ENCODE measurements at places on chromosomes 6 and 20.

- DNase-seq = no peak
Measured at GRCh38 chr6:47672816-47673215, 25.6 kb upstream of the ADGRF4 start.

DNA sequence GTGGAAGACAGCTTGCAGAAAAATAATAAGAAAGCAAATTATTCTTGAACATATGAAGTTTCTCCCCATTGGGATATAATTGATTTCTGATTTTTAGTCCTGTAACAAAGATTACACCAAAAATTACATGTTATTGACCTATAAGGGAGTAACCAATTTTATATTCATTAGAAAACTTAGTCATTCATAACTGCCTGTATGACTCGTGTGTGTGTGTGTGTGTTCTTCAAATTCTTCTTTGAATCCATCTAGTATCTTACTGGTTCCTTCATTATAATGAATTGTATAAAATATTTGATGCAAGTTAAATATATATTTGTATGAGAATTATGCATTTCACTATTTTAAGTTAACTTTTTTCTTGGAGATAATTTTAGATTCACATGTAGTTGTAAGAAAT, 310.4 kb downstream of the HAO1 start:
- DNase-seq = no peak

DNA sequence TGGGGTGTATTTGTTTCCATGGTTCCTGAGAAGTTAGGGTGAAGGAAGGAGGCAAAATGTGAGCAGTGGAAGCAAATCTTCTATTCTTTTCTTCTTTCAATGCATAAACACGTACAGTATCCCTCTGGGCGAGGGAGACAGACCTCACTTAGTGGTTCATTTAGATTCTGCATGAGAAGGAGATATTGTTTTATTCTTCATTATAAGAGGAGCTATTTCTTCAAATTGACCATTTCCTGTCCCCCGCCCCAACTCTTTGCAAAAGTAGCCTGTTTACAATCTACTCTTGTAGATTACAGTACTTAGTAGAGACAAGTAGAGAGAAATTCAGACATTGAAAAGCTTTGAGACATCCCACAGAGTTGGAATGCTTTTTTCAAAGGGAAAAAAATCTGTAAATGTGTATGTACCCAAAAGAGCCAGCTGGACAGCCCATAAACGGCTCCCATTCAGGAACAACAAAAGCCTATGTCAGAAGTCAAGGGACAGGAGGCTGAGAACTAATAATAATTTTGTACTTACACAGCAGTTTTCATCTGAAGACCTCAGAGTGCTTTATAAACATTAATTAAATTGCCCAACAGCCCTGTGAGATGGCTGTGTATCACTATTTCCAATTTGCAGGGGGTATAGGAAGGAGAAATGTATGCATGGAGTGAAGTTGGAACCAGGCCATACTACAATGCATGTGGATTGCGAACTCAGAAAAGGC, 23.9 kb downstream of the CD83 start:
- no peak for DNase-seq

DNA sequence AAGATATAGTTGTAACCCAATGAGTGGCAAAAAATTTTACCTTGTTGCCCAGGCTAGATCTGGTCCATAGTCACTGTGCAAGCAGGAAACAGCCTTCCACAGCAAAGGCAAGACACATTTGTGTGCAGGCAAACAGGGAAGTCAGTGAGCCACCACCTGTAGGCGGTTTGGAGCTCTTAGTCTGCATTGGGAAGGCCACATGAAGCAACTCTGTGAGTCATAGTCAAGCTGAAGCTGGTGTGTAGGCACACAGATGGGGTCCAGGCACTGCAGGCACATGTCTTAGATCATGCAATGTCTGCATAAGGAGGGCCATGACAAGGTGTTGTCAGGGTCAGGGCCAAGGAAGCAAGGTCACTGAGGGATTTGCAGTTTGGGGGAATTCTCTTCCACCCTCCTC, 543.2 kb upstream of the EPHA7 start:
- no peak for DNase-seq

GRCh38 chr20:21102603-21103311, 3.4 kb downstream of the LINC00237 start:
- DNase-seq = no peak

DNA sequence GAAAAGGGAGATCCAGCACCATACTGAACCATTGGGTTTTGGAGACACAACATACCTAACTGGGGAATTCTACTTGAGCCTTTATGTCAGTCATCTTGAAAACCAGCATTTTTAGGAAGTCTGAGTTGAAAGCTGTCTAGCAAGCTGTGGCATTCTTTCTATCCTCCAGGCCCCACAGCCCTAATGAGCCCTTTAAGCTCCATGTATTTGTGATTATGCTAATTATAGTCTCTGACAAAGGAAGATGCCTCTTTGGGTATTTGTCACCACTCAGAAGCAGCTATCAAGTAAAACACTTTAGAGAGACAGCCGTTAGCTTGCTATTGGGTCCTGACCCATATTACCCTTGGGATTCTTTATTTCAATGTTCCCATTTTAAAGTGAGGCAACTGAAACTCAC, 159.5 kb upstream of the MANEA start:
- DNase-seq = no peak

- no peak for DNase-seq
Measured at GRCh38 chr6:43260791-43261190, 17.5 kb downstream of the TTBK1 start.

DNA sequence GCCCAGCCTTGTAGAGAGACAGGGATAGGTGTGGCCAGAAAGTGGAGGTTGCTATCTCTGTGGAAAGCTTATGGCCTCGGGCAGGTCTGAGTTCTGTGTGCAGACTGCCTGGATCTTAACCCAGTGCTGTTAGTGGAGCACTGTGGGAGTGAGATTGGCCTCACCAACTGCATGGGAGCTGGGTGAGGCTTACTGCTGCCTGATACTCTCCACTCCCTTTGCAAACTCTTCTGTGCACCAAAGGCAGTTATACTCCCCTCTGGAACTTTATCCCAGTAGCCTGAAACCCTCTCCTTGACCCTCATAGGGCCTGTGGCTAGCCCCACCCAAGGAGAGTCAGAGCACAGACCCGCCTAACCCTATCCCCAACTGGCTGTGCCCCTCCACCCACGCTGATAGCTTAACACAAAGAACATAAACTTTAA, 41.4 kb upstream of the PKIB start:
- no peak for DNase-seq

GRCh38 chr6:21829126-21829525, 235.6 kb downstream of the SOX4 start:
- DNase-seq = no peak

GRCh38 chr6:788058-788457, 95.1 kb upstream of the EXOC2 start:
- DNase-seq = no peak

DNA sequence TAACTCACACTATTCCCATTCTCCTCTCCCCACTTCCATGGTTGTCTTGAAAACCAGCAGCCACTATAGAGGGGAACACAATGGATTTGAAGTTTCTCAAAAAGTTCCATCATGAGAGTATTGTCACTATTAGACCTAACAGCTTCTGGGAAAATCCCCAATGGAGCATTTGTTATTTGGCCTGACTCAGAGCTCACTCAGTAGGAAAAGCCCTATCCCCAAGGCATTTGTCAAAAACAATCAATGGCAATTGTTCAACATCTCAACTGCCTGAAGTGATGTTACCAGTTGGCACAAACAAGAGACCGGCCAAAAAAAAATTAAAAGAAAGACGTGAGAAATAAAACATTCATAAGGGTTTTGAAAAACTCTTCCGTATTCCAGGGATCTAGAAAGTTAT, 98.8 kb downstream of the MYLK4 start:
- DNase-seq = no peak

Data from GOT3 (cell line).